ENCODE measurements at places on chromosomes 2 and 18.

- DNase-seq, result no peak
These were observed 50.8 kb downstream of the EDAR start for GRCh38 chr2:108938077-108938710.

GRCh38 chr2:231996797-231997540, 35.5 kb downstream of the DIS3L2 start:
- DNase-seq, result no peak

DNA sequence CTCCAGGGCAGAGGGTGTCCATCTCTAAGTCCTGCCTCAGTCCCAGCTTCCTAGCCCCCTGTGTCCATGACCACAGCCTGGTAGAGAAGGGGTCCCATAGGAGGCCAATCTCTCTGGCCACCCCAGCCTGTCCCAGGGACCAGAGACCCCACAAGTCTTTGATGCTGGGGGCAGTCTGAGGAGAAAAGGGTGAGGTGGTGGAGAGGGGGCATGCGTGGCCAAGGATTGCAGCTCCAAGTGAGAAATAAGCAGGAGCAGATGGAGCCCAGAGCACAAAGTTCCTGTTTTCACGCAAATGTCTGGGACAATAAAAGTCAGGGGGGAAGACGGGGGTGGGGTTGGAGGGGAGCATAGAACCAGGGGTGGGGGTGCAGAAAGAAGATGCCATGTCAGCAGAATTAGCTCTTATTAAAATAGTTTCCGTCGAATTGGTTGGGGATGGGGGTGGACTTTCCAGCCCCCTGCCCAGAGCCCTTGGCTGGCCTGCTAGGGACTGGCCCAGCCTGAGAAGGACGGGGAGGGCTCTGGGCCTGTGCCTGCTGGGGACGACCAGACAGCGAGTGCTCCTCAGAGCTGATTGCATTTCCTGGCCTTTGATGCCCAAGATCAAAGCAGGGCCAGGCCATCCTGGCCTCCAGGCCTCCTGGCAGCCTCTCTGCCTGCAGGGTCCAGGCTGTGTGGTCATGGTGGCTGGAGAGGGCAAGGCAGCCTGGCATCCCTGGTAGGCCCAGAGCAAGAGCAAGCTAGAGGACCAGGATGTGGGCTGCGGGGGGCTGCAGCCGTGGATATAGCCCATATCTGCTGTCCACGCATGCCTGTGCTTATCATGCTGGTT, 337.1 kb downstream of the DYSF start:
- DNase-seq, result no peak

DNA sequence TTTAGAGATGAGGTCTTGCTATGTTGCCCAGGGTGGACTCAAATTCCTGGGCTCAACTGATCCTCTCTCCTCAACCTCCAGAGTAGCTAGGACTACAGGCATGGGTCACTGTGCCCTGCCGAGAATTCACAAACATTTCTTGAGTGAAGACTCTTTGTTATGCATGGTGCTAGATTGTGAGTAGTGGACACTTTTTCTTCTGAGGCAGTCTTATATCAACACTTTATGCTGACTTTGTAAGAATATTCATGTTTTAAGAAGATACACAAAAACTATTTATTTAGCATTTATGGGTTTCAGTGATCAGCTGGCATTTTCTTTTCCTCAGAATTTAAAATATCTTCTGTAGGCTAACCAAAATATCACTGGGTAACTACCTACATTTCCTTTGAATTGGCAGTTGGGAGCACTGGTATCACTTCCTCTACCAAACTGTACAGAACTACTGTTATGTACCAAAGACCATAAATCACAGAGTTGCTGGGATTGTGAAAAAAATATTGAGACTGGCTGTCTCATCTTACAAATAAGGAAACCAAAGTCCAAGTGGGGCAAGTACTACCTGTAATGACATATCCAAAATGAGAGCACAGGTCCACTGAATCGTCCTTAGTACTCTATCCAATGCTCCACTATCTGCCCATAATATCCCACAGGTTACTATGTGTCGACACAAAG, 34.0 kb downstream of the DOCK10 start:
- DNase-seq, result no peak

DNA sequence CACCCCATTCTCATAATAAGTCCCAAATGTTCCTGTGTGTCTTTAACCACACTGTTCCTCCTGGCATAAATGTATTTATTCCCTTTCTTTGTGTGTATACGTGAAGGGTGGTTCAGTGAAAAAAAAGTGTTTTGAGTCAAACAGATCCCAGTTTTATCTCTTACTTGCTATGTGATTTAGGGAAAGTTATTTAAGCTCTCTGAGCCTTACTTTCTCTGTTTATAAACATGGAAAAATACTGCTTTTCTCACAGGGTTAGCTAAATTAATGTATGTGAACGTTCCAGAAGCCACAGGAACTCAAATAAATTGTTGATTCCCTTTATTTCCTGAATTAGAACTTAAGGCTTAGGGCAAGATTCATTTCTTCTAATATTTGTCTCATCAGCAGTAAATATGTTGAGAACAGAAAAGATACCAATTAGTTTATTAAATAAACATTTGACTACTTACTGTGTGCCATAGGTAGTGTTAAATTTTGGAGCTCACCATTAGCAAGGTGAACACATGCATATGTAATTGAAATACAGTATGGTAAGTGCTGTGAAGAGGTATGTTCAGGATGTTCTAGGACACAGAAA, 33.2 kb downstream of the RALBP1 start:
- DNase-seq, result no peak

- no peak for DNase-seq
These were observed 79.0 kb upstream of the NOSTRIN start for GRCh38 chr2:168723275-168723899.

DNA sequence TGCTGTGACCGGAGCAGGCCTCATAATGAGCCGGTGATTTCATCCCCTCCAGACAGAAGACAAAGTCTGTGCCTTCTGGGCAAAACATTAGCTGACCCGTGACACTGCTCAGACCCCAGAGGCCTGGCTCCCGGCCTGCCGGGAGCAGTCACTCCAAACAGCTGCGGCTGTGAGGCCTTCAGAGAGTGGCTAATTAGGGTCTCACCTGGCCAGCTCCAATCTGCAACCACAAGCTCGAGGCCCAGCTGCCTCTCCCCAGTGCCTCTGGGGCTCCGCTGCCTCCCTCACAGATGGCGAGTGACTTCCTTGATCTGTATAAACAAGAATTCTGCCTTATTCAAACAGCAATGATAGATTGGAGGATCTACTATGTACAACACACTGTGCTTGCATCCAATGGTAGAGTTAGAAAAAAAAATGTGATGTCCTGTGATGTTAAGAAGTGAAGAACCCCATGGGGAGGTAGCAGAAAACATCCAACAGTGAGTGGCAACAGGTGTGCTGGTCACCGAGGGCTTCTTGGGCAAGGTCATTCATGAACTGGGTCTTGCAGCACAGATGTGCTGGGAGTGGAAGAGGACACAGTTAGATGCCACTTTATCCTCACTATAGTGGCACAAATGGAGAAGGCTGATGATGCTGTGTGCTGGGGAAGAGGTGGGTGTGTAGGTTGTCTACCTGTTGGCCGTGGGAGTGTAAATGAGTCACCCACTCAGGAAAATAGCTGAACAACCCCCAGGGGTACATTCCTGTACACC, 98.2 kb upstream of the ASAP2 start:
- no peak for DNase-seq

GRCh38 chr2:131521961-131522781, 5.5 kb upstream of the CCDC74A start:
- no peak for DNase-seq

DNA sequence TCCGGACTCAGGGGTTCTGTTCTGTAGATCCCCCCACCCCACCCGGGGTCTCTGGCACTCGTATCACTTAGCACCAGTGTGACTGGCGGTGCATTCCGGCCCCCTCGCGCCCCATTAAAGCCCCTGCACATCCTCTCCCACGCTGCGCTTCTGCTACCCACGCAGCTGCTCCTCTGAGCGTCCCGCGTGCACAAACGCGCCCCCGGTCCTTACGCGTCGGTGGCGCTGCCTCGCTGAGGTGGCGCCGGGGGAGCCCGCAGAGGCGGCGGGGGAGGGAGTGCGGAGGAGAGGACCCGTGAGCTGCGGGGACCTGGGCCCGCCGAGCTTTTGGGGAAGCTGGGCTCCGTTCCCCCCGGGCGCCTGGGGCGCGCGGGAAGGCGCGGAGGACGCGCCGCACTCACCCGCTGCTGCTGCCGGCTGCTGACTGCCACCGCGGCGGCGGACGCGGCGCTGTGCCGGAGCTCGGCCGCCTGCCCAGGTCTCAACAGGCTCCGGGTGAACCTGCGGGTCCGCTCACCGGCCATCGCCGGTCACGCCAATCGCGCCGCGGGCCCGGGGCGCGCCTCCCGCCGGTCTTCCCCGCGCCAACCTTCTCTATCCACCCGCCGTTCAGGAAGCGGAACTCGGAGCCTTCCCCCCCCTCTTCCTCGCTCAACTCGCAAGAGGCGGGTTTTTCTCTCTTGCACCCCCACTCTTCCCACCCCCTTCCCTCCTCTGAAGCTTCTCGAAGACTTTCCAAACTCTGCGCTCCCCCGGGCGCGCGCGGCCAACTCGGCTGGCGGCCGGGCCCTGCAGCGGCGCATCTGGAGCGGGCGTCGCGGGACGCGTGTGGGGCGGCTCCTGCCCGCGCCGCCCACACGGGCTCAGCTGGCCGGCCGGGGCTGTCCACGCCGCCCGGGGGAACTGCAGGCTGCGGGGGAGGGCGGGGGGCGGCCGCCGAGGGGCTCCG, at the start of gene DOCK10:
Gene DOCK10, minus strand, starts transcription at position 618 of the 949 bp plus-strand sequence. Its CDS starts 94 bp downstream, at position 524.
- DNase-seq, result no peak

DNA sequence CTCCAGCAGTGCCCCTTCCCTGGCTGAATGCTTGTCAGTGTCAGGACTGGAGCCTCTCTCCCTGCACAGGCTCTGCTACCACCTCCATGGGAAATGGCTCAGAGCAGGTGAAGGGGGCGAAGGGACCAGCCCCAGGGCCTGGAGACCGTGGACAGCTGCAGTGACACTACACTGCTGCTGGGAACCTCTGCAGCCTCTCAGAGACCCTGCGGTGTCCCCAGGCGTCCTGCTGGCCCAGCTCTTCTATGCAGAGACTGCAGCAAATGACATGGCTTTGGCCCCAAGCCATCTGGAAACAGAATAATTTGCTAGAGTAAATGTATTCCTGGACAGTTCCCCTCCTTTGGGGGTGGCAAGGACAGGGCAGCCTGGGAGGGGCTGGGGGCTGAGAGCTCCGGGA, 53.2 kb downstream of the CIB4 start:
- no peak for DNase-seq

GRCh38 chr2:241161646-241162281, 11.5 kb downstream of the PPP1R7 start:
- DNase-seq, result peak; percentile 39

DNA sequence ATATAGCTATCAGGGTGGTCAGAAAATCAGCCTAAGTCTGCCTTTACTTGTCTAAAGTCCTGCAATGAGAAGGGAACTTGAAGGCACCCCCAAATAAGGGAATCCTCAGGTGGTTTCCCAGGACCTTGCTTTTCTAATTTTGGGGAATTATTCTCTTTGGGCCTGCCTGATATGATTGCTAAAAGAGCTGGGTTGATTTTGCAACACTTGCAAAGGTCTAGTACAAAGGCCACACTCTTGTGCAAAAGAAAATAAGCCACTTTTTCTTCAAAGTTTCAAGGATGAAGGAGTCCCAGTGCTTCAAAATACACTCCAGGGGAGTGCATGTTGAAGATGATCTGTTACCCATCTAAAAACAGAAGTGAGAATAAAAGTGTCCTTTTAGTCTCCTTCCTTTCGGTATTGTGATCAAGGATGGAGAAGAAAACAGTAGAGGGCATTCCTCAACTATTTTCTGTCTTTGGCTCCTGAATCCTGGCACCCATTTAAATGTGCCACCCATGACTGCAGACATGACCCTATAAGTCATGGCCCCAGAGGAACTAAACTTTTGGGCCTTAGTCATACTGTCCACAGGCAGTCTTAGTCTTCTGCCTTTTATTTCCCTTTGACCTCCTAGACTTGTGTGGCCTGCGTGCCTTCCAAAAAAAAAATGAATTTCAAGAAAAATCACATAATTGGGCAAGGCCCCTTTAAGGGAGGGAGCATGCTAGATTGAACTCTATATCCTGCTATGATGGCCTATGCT, 5.1 kb downstream of the SULT1C3 start:
- DNase-seq, result no peak

DNA sequence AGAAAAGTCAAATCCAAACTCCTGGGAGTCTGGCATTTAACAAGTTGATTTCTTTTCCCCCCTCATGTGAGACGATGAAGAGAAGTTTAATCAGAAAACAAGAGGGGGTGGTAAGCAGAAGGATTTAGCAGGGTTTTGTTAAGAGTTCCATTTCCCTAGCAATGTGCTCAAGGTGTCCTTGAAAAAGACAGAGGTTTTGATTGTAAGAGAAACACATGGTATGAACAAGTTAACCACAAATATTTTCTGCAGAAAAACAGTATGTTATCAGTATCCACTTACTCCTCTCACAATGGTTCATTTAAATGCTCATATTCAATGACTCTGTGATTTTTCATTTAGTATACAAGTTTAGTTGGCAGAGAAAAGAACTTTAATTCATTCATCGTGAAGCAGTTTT, 26.8 kb downstream of the LAMA1 start:
- DNase-seq, result no peak

DNA sequence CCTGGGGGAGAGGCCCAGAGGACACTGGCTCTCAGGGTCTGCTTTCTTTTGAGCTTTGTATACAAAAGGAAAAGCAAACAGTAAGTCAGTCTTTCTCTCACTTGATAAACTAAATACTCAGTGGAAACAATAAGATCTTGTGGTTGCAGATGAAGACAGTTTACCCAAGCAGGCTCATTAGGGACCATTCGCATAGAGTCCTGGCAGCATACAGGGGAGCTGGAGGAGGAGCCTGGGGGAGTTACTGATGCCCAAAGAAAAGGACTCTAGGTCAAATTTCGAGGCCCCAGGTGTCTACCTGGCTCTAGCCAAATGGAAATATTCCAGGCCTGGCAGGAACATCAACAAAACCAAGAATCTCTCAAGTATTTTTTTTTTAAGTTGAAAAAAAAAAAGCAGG, 225.3 kb downstream of the CNTNAP5 start:
- DNase-seq, result no peak

DNA sequence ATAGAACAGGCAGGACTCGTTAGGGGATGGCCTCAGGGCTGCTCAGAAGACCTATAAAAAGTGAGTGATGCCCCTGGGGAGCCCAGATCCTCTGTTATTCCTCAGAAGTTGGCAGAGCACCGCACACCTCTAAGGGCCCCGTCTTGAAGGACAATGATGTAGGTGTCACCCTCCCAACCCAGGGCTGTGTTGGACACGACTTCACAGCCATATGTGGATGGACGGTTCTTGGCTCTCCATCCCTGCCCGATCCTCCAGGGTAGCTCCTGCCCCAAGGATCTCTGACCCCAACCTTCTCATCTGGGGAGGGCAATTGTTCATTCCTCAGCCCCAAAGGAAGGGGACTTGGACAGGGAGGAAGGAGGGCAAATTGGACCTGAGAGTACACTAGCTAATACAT, 246.1 kb downstream of the DYSF start:
- no peak for DNase-seq

- DNase-seq, result no peak
These were observed 498.3 kb upstream of the SYT4 start for GRCh38 chr18:43775591-43775990.

GRCh38 chr2:37459095-37459981, 114.9 kb downstream of the QPCT start:
- DNase-seq, result no peak

GRCh38 chr18:76658627-76659026, 163.6 kb upstream of the ZNF516 start:
- DNase-seq, result no peak
